Pancreas (tissue), 10 donors: ENCODE measurements at places on chromosomes 6 and 20. TPM values are rescaled to one million over a fixed set of nuclear protein-coding genes. Genes with fewer than 3 reads are reported as not detected.

DNA sequence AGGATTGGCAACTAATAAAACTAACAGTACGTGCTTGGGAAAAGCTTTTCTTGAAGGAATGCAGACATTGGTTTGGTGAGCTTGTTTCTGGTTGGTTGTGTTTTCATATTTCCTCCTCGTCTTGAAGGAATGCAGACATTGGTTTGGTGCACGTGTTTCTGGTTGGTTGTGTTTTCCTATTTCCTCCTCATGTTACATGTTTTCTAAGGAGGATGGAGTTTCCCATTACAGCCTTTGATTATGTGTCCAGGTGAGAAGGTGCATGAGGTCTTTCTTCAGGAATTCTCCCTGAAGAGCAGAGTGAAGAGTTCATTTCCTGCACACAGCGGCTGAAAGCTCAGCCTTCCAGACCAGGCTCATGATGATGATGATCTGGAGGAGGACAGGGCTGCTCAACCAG is 190.6 kb downstream of the SMOC2 start:
- H3K4me1 ChIP-seq: no peaks in the 10 kb centered on the region
- no peaks in the 10 kb centered on the region for H3K36me3 ChIP-seq
- no peak for DNase-seq
- H3K27ac ChIP-seq: no peak overlapping the region
- no peaks in the 10 kb centered on the region for H3K27me3 ChIP-seq

DNA sequence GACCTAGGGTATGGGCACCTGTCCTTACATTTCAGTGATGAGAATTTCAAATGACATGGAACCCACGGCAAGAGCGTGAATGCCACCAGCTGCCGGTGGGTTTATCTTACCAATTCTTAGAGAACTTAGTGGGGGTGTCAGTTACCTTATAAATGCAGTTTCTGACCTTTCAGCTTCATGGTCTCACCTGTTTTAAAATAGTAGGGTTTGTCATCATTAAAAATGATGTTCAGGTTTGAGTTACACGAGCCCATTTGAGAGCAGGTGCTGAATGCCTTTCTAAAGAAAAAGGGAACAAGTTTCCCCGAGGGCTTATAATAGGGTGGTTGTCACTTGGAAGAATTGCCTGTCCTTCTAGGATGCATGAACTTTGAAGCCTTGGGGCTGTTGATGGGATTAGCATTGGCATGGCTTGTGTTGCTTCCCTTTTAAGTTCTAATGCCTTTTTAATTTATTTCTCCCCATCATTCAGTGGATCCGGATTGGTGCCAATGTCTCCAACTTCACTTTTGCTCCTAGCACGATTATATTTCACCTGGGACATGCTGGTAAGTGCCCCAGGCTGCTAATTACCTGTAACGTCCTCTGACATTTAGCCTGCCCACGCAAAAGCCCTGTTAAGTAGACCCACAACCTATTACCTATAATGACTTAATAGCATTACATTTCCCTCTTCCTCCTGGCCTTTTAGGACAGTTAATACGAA is 27.9 kb downstream of the GHRH start:
- H3K27me3 ChIP-seq: no peaks in the 10 kb centered on the region
- no peak overlapping the region for H3K4me3 ChIP-seq
- no peak overlapping the region for H3K27ac ChIP-seq

DNA sequence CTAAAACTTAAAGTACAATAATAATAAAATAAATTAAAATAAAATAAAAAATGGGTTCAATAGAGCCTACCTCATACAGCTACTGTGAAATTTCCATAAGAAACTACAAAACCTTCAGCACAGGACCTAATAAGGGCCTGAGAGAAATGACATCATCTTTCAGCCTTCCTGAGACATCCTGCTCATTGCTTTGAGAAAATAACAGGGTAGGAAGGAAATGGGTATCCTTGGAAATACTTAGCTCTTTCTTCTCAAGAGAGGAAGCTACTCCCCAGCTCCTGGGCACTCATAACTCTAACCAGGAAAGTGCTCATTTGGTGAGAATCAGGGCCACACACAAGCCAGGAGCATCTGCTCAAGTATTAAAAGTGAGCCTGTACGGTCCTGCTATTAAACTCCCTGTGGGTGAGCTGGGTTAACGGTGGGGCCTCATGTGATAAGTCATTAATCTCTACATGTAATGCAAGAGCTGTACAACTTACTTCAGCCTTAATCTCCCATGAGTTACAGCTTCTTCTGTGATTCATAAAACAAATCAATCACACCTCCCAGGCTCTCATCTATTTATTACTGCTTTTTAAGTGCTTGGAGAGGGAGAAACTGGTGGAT is 141.4 kb downstream of the MAFB start:
- H3K4me1 ChIP-seq: no peaks in the 10 kb centered on the region
- H3K27ac ChIP-seq: no peak overlapping the region
- DNase-seq: no peak
- H3K36me3 ChIP-seq: no peaks in the 10 kb centered on the region
- H3K27me3 ChIP-seq: no peaks in the 10 kb centered on the region
- H3K4me3 ChIP-seq: no peak overlapping the region

DNA sequence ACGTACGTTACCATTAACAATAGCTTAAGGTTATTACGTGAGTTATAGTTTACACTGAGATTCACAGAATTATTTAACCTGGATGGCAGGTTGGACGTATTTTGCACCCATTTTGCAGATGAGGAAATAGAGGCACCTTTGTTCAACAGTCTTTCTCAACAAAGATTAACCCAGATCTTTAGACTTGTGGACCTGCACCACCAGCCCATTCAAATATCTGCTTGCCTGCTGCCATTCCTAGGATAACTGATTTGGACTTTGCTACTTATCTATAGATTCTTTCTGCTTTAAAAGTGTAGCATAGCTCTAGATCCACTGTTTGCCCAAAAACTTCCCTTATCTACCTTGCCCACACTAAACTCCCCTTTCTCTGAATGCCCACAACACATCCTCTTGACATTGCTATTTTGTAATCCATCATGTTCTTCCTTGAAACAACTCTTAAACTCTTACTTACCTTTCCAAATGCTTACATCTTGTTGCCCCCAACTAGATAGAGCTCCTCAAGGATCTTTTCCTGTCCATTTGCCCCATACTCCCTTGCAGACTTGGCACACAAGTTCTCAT is 56.4 kb upstream of the TNFAIP3 start:
- no peak for DNase-seq
- no peaks in the 10 kb centered on the region for H3K4me1 ChIP-seq
- no peak overlapping the region for H3K27ac ChIP-seq
- no peaks in the 10 kb centered on the region for H3K27me3 ChIP-seq
- H3K36me3 ChIP-seq: no peaks in the 10 kb centered on the region
- no peak overlapping the region for H3K4me3 ChIP-seq

DNA sequence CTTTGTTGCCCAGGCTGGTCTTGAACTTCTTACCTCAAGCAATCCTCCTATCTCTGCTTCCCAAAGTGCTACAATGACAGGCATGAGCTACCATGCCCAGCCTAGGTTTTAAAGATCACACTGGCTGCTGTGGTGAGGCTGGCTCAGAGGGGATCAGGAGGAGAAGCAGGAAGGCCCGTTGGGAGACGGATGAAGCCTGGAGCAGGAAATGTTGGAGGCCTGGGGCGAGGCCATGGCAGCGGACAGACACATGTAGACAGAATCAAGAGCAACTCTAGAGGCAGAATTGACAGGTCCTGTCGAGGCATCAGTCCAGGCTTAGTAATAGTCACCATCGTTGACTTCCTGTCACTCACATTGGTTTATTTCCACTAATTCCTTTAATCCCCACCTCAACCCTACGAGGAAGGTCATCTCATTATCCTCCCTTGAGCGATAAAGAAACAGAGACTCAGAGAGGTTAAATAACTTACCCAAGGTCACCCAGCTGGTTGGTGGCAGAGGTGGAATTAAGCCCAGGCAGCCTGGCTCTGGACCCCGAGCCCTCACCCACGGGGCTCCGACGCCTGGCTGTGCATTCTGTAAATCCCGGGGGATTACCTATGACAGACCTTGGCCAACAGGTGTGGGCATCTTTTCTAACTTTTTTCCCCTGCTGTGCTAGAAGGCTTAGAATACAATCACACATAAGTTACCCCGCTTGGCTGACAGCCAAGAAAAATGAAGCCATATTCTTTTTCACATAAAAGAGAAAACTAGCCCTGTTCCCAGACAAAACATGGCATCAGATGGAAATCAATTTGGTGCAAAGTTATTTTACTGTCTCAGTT is 113.4 kb downstream of the EYA2 start:
- H3K4me1 ChIP-seq: no peaks in the 10 kb centered on the region
- no peaks in the 10 kb centered on the region for H3K27me3 ChIP-seq
- no peak overlapping the region for H3K4me3 ChIP-seq
- H3K27ac ChIP-seq: no peak overlapping the region

DNA sequence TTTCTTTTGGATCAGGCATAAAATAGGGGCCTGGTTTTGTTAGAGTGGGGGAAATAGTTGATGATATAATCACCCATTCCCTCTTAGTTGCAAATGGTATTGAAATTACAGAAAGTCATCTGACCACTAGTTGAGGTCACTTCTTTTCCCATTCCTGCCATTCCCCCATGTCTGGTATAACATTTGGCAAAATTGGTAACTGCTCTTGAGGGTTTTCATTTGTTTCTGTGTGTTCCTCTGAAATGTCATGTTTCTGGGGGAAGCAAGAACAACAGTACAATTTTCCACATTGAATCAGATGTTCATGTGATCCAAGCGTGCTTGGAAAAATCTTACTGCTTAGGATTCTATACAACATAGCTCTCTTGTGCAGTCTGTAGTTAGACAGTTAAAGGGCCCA is 7.3 kb downstream of the AIG1 start:
- no peaks in the 10 kb centered on the region for H3K27me3 ChIP-seq
- no peaks in the 10 kb centered on the region for H3K36me3 ChIP-seq
- no peak overlapping the region for H3K27ac ChIP-seq
- DNase-seq: no peak

DNA sequence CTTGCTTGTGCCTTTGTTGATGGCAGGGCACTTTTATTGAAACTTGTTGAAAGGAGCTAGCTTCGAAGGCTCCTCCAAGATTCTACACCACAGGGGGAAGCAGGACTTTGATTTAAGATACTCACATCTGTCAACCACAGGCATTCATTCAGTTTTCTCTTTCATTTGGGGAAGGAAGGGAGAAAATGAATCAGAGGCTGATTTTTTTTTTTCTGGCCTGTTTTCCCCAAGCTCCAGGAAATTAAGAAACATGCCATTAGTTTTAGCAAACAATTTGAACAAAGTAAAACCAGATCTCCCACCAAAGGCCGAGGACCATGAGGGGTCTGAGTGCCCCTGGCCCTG is 8.7 kb upstream of the APCDD1L start:
- H3K4me3 ChIP-seq: no peak overlapping the region
- H3K27me3 ChIP-seq: no peaks in the 10 kb centered on the region
- H3K4me1 ChIP-seq: no peaks in the 10 kb centered on the region
- no peak for DNase-seq
- H3K36me3 ChIP-seq: no peaks in the 10 kb centered on the region

- no peak overlapping the region for H3K27ac ChIP-seq
- no peaks in the 10 kb centered on the region for H3K36me3 ChIP-seq
- no peaks in the 10 kb centered on the region for H3K4me1 ChIP-seq
- no peak overlapping the region for H3K4me3 ChIP-seq
- no peak for DNase-seq
These were observed 32.4 kb upstream of the TCP11 start for GRCh38 chr6:35173427-35174087.

DNA sequence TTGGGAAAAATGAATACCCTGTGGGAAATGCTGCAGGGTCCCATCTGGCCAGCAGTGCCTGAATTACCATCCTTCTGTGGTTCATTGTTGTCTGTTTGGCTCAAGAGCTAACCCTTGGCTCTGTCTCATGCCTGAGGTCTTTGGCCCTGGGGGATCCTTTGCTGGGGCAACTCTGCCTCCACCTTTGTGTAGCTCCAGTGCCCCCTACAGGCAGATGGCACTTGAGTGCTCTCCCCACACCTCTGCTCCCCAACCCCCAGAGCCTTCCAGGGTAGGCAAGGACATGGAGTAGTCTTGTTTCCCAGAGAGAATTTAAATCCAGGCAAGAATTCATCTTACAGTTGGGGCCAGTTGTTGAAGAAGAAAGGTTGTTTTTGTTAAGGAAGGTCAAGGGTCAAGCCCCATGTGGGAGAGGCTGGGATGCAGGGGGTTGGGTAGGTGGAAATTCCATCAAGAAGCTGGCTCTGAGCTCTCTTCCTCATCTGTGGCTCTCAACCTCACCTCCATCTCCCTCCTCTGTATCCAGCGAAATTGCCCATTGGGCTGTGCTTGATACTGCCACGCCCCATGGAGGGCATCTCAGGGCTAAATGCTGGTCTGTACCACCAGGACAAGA is 44.2 kb downstream of the ZNF831 start:
- no peaks in the 10 kb centered on the region for H3K36me3 ChIP-seq
- no peaks in the 10 kb centered on the region for H3K27me3 ChIP-seq
- H3K4me1 ChIP-seq: no peaks in the 10 kb centered on the region
- H3K4me3 ChIP-seq: no peak overlapping the region
- H3K27ac ChIP-seq: no peak overlapping the region

- no peak overlapping the region for H3K4me3 ChIP-seq
- no peaks in the 10 kb centered on the region for H3K4me1 ChIP-seq
- H3K27ac ChIP-seq: no peak overlapping the region
- no peaks in the 10 kb centered on the region for H3K36me3 ChIP-seq
- no peaks in the 10 kb centered on the region for H3K27me3 ChIP-seq
- DNase-seq: no peak
These were observed 354.7 kb downstream of the CDC5L start for GRCh38 chr6:44742201-44742600.

DNA sequence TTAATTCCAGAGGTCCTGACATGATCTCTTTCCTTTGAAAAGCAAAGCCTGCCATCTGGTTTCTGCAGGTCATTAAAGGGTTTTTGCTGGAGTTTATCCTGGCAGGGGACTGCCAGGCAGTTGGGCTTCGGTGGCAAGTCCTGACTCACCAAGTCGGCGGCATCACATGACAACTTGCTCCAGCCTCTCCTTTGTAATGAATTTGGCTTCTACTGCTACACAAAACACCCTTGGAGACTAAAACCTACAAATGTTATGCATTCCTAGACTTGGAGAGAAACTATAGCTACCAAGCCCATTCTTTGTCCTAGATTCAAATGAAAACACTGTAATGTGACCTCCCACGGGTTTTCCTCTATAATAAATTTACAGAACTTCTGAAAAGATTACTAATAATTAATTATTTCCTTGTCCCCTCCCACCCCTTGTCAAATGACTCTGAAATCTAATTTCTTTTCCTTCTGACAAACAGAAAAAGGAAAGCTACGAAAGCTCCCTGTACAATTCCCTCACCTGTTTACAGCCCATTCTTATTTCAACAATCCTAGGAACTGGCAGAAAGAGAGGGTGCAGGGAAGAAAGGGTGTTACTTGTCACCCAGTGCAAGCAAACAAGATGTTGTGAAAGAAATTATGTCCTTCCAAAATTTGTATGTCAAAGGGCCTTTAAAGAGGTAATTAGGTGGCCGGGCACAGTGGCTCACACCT is 62.9 kb downstream of the QRSL1 start:
- no peaks in the 10 kb centered on the region for H3K36me3 ChIP-seq
- H3K4me1 ChIP-seq: peaks cover 34% of the 10 kb centered on the region
- H3K4me3 ChIP-seq: no peak overlapping the region
- peak overlapping the region; percentile 68 for H3K27ac ChIP-seq
- no peaks in the 10 kb centered on the region for H3K27me3 ChIP-seq

- no peak overlapping the region for H3K27ac ChIP-seq
- DNase-seq: no peak
- H3K4me3 ChIP-seq: no peak overlapping the region
- H3K27me3 ChIP-seq: no peaks in the 10 kb centered on the region
- peaks cover 4% of the 10 kb centered on the region for H3K4me1 ChIP-seq
These were observed 67.2 kb downstream of the B4GALT5 start for GRCh38 chr20:49646528-49646927.

- H3K27me3 ChIP-seq: no peaks in the 10 kb centered on the region
- no peaks in the 10 kb centered on the region for H3K4me1 ChIP-seq
- H3K27ac ChIP-seq: no peak overlapping the region
- no peak for DNase-seq
- H3K4me3 ChIP-seq: no peak overlapping the region
These were observed 59.3 kb upstream of the SPTLC3 start for GRCh38 chr20:12949429-12949980.

Gene COQ3
- total RNA-seq: 3.8 TPM

Gene POPDC3
- total RNA-seq: not detected

Gene SPDEF
- total RNA-seq: 0.94 TPM

Gene THEMIS
- total RNA-seq: 0.09 TPM

Gene HSPA1L
- total RNA-seq: 1.2 TPM
